ENCODE measurements at places on chromosomes 12 and 14. TPM values are rescaled to one million over a fixed set of nuclear protein-coding genes. Genes with fewer than 3 reads are reported as not detected.

- DNase-seq = peak; percentile 33
These were observed 840 bp downstream of the PNP start for GRCh38 chr14:20469890-20470602.

- no peak for DNase-seq
These were observed 9.3 kb upstream of the NID2 start for GRCh38 chr14:52078095-52078531.

DNA sequence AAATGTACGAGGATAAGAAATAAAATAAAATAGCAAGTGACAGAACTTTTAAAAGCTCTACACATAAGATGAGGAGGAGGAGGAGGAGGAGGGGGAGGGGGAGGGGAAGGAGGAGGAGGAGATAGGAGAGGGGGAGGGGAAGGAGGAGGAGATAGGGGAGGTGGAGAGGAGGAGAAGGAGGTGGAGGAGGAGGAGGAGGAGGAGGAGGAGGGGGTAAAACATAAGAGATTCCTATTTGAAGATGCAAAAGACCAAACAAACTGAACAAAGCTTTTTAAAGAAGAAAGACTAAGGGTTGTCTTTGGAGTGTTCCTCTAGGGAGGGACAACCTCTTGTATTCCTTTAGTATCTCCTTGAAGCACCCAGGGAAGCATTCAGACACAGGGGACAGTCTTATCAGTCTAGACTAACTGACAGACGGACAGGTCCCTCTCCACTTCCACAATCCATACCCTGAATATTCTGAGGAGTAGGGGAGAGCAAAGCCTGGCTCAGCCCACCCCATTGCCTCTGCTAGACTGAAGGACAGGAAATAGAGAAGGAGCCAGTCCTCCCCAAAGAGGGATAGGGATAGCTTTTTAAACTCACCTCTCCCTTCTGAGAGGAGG lies 12.9 kb downstream of the TC2N start:
- DNase-seq = no peak

DNA sequence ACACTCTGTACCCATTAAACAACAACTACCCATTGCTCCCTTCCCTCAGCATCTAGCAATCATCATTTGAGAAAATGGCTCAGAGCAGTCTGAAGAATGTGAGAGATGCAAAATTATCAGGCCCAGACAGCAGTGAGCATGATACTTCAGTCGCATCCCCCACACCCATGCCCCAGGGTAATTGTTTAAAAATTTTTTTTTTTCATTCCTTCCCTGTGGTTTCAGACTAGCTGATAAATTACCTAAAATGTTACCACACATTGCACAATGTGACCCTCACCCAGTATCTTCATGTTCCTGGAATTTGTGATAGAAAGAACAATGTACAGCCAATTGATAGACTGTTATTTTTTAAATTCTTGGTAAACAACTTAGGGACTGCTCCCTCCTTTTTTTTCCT lies 11.3 kb upstream of the USP15 start:
- no peak for DNase-seq

INSM2 gene
- polyA plus RNA-seq = not detected

ANO2 gene
- 4.9 TPM for polyA plus RNA-seq

PTPRO gene
- polyA plus RNA-seq = 257 TPM

DNA sequence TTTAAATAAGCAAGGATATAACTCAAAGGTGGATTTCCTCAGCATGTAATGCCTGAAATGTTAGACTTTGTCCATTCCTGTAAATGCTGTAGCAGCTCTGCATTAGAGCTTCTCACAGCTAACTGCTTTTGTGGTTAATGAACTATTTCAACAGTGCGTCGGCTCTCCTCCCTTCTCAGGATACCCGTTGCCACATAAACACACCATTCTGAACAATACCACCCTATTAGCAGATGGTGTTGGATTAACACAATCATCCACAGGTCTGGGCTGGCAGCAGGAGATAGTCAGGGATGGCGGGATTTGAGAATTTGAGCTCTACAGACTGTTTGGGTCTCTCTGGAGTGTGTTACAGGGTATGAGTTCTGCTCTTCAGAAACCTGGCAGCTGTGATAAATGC lies 33.5 kb upstream of the C12orf42 start:
- peak; percentile 32 for DNase-seq

- no peak for DNase-seq
These were observed 7.6 kb downstream of the KCTD10 start for GRCh38 chr12:109469517-109469916.

DNA sequence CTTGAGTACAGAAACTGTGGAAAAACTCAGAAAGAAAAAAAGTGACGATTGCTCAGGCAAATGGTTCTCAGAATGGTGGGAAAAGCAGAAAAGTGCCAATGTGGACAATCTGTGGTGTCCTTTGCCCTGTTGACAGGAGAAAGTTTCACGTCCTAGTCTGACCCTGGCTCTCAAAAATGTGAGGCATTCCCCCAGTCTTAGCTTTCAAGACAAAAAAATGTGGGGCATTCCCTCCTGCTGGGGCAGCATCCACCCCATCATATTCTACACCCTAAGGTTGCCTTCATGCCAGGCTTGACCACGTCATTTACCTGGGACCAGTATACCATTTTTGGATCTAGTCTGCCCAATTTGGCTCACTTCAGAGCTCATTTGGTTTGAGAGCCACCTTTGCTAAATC lies 20.7 kb upstream of the ANAPC7 start:
- DNase-seq = no peak

CHGA gene
- polyA plus RNA-seq = not detected

GRCh38 chr14:100822532-100823296 lies 3.2 kb upstream of the MEG3 start:
- peak; percentile 59 for DNase-seq

GRCh38 chr12:132675757-132676432 lies 11.2 kb downstream of the POLE start:
- DNase-seq = no peak

DNA sequence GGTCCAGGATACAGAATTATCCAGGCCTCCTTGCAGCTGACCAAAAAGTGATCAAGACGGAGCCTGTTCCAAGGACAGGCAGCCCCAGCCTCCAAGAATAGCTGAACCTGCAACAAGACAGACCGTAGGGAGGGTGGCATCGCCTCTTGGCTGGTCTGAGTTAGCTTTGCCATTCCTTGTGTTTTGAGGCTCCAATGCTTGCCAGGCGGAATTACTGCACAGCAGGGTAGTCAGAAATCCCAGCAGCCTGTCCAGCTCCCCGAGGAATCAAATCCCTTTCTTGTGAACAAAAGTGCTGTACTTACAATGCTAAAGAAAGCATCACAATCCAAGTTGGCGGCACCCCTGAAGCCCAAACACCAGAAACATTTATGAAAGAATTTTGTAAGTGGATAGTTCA lies 246.9 kb downstream of the TMEM132C start:
- DNase-seq = no peak

VPS37B gene
- 23.3 TPM for polyA plus RNA-seq

DNA sequence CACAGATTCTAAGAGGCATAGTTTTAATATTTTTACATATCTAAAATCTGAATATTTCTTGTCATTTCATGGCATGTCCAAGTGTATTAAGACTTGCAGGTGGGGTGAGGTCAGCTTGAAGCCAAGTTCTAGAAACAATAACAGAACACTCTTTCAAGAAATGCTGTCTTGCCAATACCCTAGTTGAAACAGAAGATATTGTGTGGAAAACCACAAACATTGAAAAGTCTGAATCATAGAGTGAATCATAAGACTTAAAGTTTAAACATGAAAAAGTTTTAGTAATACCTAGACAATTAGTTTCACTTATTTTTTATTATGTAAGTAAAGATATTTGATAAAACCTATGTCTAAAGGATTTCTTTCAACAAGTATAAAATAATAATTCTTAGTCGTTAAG lies 191.5 kb upstream of the CAND1 start:
- no peak for DNase-seq

SLC41A2 gene
- polyA plus RNA-seq = 6.6 TPM

FLRT2 gene
- polyA plus RNA-seq = 254 TPM

PRB4 gene
- not detected for polyA plus RNA-seq

TAS2R20 gene
- polyA plus RNA-seq = 3.2 TPM

Measured in left kidney (tissue), 8 donors.